ENCODE measurements at places on chromosomes 3 and 15. TPM values are rescaled to one million over a fixed set of nuclear protein-coding genes. Genes with fewer than 3 reads are reported as not detected.
A peak's percentile ranks its signal among the peaks of the same experiment; 100 is the strongest.

The PRSS50 gene
- total RNA-seq = 1.0 TPM

GRCh38 chr15:42650208-42651066, 75.0 kb downstream of the STARD9 start:
- no peak for DNase-seq

The CHRNA7 gene
- total RNA-seq = 5.9 TPM

GRCh38 chr3:120420360-120420759, 30.4 kb downstream of the FSTL1 start:
- DNase-seq = no peak

DNA sequence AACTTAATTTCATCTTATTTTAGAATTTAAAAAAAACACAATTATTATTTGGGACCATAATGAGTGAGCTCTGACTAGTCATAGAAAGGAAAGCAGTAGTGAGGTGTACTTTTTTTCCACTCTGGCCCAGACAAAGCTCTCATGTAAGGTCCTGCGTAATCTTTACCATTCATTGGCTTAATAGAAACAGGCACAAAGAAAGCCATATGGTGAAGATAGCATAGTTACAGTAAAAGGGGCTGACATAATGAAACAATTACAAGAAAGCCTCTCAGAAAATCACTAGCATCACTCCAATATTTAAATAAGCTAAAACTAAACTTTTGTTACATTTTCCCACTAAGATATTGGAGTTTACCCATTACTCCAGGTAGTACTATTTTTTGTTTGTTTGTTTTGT, 384.6 kb upstream of the ALCAM start:
- no peak for DNase-seq

DNA sequence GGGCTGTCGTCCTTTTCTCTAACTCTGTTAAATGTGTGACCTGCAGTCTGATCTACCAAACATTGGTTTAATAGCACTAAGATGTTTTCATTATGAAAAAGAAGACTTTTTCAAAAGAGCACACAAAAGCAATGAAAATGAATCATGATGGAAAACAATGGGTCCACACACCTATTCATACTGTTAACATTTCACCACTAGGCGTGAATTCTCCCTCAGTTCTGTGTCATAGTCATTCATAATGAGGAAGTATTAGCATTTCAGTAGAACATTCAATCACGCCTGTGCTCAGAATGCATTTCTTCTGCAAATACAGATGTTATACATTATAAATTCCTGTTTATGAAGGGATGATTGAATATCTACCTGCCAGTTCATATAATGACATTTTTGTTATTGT, 35.9 kb downstream of the EIF4E3 start:
- no peak for DNase-seq

The TPRG1 gene
- 4.4 TPM for total RNA-seq

- DNase-seq = no peak
These were observed 382.1 kb downstream of the GAP43 start for GRCh38 chr3:116005404-116005803.

DNA sequence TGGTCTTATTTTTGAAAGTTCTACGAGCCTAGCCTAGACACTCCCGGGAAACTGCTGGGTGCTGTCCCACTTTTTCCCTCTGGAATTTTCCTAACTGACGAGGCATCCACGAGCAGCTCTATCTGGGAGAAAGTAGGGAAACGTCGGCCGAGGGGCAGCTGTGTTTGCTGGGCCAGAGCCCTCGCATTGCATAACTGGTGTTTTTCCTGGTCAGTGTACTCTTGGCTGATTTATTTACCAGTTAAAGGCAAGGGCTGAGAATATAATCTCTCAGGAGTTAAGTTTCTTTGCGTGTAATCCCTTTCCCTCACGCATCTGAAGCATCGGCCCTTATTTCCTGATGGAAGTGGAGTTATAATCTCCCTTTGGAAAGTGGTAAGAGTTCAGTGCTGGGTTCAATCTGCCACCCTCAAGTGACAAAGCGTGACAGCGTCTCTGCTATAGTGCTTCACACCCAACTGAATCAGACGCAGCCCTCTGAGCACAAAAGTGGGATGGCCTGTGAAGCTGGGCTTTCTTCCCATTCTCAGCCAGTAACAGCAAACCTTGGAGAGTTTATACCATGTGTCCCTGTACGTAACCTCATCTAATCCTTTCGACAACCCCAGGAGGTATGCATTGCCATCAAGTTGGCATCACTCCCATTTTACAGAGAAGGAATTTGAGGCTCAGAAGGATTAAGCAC, 311.5 kb downstream of the RORA start:
- peak; percentile 65 for DNase-seq

The RTP4 gene
- 1.6 TPM for total RNA-seq

DNA sequence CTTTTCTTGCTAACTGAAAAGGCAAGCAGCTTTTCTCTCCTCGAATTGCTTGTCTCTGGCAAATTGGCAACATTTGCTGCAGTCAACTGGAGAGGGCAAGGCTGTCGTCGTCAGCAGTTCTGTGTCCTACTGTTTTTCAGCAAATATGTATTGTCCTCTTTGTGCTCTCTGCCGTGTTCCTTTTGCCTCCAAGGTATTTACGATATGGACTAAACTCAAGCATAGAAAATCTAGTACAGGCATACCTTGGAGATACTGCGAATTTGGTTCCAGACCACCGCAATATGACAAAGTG, 558 bp upstream of the SLC30A4 start:
- DNase-seq = no peak

DNA sequence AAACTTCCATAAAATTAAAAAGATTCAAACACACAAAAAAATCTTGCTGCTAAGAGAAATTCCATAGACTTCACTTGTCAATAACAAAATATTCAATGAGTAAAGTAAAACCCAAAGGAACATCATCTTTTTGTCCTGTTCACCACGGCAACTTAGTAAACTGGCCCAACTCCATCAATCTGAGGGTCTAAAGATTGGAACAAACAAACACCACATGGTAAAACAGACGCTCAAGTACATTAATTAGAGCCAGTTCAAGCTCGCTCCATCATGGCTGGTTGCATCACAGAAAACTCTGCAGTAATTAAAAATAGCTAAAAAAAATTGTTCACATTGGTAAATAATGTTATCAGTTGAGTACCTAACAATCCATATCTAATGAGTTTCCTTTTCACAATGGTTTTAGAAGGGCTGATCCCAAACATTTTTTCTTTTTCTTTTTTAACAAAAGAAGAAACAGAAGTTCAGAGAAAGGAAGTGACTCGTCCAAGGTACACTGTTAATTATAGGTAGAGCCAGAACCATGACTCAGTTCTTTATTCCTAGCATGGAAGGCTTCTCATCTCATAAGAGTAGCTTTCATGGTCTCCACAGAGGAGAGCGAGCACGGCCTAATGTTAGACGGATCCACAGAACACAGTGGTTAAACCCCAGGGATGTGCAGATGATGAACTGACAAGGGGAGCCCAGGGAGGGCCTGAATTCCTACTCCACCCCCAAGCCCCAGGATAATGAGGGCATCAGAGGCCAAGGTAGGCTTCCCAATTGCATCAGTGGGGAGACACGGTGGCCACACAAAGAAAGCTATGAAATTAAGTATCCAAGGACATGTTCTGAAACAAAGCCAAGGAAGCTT, 79.2 kb upstream of the ARHGEF3 start:
- no peak for DNase-seq

- DNase-seq = no peak
These were observed 62.5 kb upstream of the SKOR1 start for GRCh38 chr15:67762610-67763368.

GRCh38 chr3:128879991-128880390, 571 bp downstream of the ACAD9 start:
- DNase-seq = no peak

- DNase-seq = no peak
These were observed 1122.0 kb downstream of the ROBO1 start for GRCh38 chr3:78645628-78646310.

The AKAP13 gene
- 79.9 TPM for total RNA-seq

The GPR176 gene
- total RNA-seq = 0.61 TPM

DNA sequence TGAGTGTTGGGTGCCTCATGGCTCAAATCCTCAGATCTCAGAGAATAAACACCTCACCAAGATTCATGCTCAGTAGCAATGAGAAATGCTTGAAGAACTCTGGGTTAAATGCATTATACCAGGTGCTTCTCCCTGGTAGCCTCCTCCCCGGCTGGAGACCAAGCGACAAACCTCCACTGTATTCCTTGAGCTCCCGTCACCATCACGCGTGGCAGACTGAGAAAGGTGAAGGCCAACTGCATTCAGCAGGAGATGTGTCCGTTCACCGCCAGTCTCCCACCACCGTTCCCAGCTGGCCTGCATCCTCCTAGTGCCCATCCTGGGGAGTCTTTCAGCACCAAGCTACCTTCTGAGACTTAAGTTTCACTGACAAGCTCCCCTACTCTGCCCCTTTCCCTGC, 7.5 kb downstream of the CSTA start:
- DNase-seq = no peak

The BSN gene
- 0.56 TPM for total RNA-seq
